ENCODE measurements at places on chromosomes 6 and 20. TPM values are rescaled to one million over a fixed set of nuclear protein-coding genes. Genes with fewer than 3 reads are reported as not detected.

- no peak for DNase-seq
These were observed 81.8 kb downstream of the SGK1 start for GRCh38 chr6:134235937-134236751.

DNA sequence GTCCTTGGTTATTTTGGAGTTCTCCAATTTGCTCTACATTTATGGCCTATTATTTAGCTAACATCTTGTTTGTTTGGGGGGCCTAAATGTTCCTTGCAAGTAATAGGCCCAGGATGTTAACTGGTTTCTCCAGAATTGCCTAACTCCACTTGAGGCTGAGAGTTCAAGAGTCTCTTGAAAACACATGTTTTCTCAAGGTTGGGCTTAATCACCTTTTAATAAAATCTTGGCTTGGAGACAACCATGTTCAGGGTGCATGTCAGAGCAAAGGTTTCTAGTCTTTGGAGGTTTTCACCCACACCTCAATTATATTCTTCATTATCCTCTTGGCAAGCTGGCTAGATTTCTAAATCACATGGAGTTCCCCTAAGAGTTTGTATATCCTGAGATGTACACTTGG, 54.2 kb downstream of the KLHL31 start:
- no peak for DNase-seq

GRCh38 chr20:63215101-63216040, 560 bp downstream of the YTHDF1 start:
- DNase-seq, result no peak

DNA sequence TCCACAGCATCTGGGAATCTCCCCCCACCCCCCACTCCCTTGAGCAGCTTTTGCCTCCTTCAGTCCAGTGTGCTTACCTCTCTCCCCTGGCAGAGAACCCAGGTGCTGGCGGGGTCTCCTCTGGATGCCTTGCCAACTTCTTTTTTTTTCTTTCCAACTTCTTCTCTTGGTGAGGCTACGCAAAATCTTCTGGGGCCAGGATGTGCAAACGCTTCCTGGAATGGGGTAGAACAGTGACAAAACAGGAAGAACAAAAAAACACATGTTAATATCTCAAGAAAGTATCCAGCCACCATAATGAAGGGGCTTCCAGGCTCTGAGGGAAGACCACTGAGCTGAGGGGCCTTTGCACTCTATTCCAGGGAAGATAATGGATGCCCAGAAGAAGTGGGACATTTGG, 53.9 kb upstream of the DDR1 start:
- no peak for DNase-seq

GRCh38 chr6:47524136-47524845, 46.7 kb downstream of the CD2AP start:
- no peak for DNase-seq

DNA sequence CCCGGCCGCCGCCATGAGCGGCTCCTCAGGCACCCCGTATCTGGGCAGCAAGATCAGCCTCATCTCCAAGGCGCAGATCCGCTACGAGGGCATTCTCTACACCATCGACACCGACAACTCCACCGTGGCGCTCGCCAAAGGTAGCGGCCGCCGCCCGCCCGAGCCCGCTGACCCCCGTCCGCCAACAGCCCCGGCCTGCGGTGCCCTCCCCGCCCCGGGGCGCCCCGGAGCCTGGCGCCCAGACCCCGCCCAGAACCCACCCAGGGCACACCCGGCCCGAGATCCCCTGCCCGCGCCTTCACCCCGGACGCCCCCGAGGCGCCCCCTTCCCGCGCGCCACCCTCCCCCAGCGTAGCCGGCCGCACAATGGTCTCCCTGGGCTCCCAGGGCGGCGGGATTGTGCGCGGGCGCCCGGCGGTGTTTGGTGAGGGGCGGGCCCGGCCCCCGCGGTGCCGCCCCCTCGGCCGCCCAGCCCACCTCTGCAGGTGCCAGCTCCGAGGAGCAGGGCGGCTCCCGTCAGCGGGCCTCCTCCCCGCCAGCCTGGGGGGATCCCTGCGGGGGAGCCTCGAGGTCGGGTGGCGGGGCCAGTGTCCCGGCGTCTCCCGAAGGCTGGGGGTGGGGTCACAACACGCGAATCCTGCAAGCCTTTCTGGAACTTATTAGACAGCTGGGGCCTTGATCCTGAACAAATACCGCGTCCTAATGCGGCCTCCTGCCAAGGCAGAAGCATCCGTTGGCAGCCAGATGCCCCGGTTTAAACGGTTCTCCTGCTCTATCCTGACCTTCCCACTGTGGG, 577 bp downstream of the LSM14B start:
- DNase-seq, result no peak

DNA sequence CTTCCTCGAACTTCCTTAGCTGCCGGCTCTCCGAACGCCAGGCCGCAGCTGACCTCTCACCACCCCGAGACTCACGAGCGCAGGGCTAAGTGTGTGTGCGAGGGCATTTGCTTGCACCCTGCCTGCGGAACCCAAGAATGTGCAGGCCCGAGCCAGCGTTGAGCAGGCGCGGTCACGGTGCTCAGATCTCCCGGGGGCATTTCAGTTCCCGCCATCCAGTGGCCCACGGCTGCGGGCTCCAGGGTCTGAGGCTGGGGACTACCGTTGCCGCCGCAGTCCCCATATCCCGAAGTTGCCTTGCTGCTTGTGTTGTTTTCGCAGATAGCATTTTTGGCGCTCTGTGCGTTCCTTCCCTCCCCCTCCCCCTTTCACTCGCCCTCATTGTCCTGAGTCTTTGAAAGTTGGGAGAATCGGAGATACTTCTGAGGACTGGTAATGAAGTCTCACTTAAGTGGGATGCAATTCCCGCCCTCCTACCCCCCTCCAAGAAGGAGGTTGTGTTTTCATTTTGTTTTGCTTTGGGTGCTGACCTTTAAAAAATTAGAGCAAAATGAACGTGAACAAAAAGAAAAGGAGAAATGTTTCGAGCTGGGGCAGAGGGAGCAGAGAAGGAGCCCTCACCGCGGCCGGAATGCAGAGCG, 1.7 kb downstream of the NR2E1 start:
- DNase-seq, result no peak

DNA sequence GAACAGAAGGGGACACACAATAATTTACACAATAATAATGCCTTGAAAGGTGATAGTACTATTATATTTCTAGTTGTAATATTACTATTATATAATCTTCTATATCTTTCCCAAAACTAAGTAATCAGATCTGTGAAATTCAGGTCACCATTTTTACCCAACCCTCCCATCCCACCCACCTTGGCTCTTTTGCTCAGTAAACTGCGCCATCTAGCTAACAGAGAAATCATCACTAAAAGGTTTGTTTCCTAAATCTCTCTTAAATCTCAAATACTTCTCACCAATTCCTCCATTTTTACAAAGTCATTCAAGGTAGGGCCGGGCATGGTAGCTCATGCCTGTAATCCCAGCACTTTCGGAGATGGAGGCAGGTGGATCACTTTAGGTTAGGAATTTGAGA, 83.4 kb downstream of the CDK19 start:
- no peak for DNase-seq

DNA sequence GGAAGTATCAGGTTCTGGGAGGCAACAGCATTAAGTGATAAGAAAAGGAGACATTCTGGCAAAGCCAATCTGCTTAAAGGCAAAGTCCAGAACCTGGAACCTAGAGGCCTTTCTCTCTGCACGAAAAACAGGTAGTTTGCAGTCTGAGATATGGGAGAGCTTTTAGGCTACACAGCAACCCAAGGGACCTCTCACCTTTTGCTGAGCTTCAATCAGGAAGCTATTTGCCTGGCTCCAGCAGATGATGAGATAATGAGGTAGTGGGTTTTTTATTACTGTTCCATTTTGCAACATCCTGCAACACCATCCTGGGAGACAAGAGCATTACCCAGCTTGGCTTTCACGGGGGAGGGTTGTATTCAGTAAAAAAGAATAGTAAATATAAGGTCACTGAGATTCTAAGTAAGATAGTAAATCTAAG, 143.1 kb downstream of the ADGRG6 start:
- no peak for DNase-seq

GRCh38 chr6:126040394-126040793, 54.1 kb downstream of the TRMT11 start:
- no peak for DNase-seq

- DNase-seq, result no peak
These were observed 4.9 kb upstream of the CDH22 start for GRCh38 chr20:46312945-46313861.

DNA sequence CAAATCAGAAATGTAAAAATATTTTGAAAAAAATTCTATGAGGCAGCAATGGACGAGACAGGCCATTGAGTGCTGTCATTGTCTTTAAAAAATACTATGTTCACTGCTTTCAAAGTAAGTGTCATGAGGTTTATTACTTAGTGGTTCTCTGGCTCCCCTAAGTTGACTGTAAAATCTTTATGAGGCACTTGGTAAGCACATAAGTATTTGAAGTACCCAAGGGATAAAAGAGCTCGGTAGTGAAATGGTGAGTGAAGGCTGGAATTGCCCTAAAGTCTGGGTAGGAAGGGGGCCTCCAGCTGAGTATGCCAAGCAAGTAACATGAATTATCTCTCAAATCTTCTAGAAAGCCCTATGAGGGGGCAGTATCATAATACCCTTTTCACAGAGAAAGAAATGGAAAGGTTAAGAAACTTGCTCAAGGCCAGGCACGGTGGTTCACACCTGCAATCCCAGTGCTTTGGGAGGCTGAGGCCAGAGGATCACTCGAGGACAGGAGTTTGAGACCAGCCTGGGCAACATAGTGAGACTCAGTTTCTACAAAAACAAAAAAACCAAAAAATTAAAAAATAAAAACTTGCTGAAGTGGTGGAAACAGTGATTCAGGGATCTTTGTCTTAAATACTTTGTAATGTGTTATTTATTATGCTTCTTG, 5.5 kb upstream of the CTCFL start:
- no peak for DNase-seq

Gene ANKEF1
- 1.3 TPM for total RNA-seq

DNA sequence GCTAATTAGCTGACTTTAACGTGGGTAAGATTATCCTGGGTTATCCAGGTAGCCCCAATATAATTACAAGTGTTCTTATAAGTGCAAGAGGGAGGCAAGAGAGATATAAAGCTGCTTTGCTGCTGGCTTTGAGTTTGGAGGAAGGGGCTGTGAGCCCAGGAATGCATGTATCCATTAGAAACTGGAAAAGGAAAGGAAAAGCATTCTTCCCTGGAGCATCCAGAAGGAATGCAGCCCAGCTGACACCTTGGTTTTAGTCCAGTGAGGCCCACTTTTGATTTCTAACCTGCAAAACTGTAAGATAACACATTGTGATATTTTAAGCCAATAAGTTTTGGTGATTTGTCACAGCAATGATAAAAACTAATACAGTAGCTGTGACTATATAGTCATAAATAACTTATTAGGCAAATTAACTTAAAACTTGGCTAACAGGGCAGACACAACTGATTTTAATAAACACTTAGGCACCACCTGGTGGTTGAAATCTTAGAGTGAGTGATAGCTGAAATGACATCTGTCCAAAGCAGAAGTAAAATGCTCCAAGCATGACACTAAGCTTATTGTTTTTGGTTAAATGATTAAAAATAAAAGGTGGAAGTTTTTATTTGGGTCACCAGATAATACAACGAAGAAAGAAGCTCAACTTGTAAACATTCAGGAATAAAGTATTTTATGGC, 35.6 kb downstream of the ADGRF4 start:
- no peak for DNase-seq

- DNase-seq, result no peak
These were observed 18.7 kb downstream of the ADRM1 start for GRCh38 chr20:62321521-62321948.

Gene UNC5CL
- 0.30 TPM for total RNA-seq

Gene FAM83B
- 47.7 TPM for total RNA-seq

- DNase-seq, result no peak
These were observed 12.4 kb upstream of the KIAA1755 start for GRCh38 chr20:38272961-38273360.

Gene CHRNA4
- 0.20 TPM for total RNA-seq

DNA sequence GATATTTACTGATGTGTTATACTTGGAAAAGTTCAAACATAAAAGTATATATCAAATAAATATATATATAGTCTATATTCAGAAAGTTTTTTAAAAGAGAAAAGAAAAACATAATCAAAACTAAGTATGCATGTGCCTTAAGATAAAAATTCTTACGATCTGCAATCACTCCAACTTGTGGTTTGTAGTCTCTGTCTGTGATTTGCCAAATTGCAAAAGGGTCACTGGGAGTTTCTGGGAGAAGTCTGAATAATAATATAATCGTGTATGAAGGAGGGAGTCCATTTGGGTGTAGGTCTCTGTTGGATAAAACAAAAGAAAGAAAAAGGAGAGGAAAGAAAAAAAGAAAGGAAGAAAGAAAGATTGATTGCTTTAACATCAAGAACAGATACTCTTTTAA, 92.4 kb downstream of the COL12A1 start:
- no peak for DNase-seq

Gene SMPD2
- 13.1 TPM for total RNA-seq

- DNase-seq, result no peak
These were observed 64.8 kb upstream of the NRSN1 start for GRCh38 chr6:24060982-24061754.

Gene MED20
- total RNA-seq, result 16.7 TPM

Data from skin of body (tissue), 3 donors.